ENCODE measurements at places on chromosomes 7 and 10.

- DNase-seq: no peak
Measured at GRCh38 chr7:167976-168791, 24.2 kb upstream of the FAM20C start.

DNA sequence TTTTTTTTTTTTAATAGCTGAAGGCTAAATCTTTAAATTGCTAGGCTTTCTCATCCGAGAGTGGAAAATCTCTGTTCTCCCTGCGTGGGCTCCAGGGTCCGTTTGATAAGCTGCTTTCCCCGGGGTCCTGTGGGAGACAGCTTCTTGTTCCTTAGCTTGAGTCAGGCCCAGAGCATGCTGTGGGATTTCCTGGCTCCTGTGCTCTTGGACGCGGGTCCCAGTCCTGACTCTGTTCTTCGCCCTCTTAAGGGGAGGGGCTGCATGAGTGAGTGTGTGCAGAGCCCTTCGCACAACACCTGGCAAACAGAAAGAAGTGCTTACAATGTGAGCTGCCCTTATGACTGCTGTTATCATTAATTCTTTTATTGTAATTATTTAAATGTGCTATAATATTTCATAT, 133.5 kb downstream of the TACC2 start:
- DNase-seq: no peak

GRCh38 chr10:73781548-73781878, 335 bp upstream of the CHCHD1 start:
- no peak for DNase-seq

GRCh38 chr10:71837098-71837827, 13.8 kb downstream of the PSAP start:
- DNase-seq: no peak

GRCh38 chr10:77431209-77431611, 206.4 kb downstream of the KCNMA1 start:
- DNase-seq: no peak

- no peak for DNase-seq
Measured at GRCh38 chr7:84009051-84009450, 185.5 kb downstream of the SEMA3A start.

DNA sequence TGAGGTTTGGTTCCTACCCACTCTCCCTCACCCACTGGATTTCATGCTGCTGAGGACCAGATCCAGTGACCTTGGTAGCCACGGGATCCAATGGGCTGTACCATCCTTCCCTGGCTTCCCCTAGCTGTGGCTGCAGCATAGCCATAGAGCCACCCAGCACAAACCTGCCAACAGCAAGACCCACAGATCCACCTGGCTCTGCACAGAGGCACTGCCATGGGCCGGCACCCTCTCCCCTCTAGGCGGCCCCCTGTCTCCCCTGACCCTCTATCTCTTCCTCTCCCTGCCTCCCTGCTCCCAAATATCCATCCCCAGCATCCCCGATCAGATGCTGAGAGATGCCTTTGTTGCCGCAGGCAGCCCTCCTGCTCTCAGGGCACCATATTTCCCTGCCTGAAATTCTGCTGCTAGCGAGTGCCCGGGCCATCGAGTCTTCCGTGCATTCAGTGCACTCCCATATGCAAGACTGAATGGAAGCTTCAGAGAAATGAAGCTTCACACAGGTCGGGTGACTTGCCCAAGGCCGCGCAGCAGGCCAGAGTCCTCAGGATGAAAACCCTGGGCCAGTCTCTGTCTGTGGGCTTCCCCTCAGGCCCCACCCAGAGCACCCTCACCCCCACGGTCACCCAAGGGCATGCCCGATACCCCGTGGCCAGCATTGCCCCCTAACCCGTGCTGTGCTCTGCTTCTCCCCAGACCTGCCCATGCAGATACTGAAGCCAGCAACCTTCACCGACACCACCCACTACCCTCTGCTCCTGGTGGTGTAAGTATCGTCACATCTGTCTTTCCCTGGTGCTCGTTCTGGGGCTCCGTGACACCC, 130.8 kb downstream of the PAXIP1 start:
- no peak for DNase-seq

DNA sequence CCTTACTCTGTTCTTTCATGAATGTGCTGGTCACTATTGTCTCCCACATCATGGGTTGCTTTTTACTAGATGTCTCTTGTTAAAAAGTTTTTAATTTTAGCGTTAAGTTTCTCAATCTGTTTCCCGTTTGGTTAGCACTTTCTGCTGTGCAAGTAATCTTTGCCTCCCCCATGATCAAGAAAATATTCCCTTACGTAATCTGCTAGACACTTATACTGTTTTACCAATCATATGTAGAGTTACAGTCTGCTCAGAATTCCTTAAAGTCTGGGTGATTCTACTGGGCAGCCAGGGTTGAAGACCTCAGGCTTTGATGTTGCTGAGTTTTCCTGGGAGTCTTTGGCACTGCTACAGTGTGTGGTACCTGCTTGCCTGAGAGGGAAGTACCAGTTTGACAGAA, 38.2 kb upstream of the RPA3 start:
- DNase-seq: no peak

- no peak for DNase-seq
Measured at GRCh38 chr10:58082248-58082647, 185.4 kb downstream of the IPMK start.

- DNase-seq: no peak
Measured at GRCh38 chr10:125984346-125984745, 88.0 kb downstream of the FANK1 start.

DNA sequence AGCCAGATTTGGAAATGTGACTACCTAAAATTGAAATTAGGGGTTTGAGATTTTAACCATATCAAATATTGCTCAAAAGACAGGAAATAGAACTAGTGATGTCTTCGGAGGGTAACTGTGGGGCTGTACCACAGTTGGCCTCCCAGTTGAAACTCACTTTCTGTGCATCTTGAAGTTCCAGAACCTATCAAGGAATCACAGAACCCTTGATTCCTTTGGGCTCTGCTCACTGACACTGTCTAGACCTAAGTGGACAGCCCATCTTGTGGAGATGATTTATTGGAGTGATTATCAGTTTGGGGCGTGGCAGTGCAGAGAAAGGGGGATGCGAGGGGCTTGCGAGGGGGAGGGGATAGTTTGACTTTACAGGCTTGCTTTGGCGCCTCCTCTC, 134.2 kb upstream of the GJD4 start:
- no peak for DNase-seq

GRCh38 chr10:17144757-17145156, 15.1 kb upstream of the CUBN start:
- no peak for DNase-seq

DNA sequence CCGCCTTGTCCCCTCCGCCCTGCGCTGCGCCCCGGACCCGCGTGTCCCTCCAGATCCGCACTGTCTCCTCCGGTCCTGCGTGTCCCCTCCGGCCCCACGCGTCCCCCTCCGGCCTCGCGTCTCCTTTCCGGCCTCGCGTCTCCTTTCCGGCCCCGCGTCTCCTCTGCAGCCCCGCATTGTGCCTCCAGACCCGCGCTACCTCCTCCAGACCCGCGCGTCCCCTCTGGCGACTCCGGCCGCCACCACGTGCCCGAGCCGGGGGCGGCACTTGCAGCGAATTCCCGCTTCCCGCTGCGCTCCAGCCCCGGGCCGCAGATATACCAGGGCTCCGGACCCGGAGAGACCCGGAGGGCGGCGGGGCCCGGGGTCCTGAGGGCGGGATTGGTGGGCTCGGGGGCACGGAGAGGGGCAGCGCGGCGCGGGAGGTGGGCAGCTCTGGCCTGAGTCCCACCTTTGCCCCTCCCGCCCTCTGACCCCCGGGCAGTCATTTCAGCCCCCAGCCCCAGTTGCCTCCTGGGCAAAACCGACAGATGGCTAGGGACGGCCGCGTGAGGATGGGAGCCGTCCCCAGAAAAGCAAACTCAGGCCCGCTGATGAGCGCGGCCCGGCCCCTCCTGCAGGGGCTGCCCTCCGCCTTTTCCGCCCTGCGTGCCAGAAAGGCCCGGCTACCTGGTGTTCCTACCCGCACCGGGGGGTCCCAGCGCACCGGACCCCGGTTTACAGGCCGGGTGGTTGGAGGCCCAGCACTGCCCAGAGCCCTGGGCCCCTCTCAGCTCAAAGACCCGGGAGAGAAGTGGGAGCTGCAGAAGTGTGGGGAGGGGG, 56.5 kb downstream of the RBM17 start:
- peak; percentile 52 for DNase-seq

- DNase-seq: no peak
Measured at GRCh38 chr10:108696792-108697477, 1226.4 kb downstream of the XPNPEP1 start.

DNA sequence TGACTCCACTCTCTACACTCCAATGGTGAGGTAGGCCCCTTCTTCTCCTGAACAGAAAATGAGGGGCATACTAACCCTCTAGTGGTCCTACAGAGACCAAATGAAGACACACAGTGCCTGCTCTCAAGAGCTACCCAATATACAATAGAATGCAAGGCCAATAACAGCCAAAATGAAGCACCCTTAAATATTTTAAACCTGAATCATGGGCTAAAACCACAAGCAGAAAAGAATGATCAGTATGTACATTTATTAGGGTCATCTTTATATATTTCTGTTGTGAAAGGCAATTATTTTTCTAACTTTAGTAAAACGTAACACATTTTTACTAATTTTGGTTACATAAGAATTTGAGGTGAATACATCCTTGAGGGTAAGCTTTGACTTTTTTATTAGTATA, 49.9 kb upstream of the COL1A2 start:
- no peak for DNase-seq

- DNase-seq: peak; percentile 5
Measured at GRCh38 chr7:51228386-51228958, 88.1 kb downstream of the COBL start.

- DNase-seq: no peak
Measured at GRCh38 chr7:85075864-85076263, 111.0 kb downstream of the SEMA3D start.

GRCh38 chr7:128904381-128905197, 5.9 kb downstream of the KCP start:
- peak; percentile 70 for DNase-seq
